ENCODE measurements at places on chromosomes 3 and 15.
A peak's percentile ranks its signal among the peaks of the same experiment; 100 is the strongest.

DNA sequence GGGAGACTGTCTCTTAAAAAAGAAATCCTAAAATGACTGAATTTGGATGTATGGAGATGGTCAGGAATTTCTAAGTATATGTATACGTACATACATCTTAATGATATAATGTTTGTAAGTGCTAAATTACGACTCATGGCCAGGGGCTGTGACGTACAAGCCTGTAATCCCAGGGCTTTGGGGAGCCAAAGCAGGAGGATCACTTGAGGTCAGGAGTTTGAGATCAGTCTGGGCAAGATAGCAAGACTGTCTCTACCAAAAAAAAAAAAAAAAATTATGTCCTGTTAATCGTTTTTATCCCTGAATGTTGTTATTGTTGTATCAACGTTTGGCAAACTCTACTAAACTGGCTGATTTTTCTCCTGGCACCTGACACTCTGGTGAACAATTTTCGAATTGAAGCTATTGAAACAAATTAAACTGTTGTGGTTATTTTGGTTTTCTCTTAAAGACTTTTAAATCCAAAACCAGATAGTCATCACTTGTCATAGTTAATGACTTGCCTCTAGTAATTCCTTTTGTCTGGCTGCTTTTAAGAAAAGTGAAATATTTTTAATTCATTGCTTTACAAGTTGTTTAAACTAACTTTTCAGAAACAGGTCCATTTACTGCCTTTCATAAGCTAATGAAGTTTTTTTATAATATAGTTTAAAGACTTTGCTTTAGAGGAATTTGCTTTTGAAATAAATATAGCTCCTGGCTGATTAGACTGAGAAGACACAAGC lies 7.0 kb downstream of the MORF4L1 start:
- no peak for DNase-seq

DNA sequence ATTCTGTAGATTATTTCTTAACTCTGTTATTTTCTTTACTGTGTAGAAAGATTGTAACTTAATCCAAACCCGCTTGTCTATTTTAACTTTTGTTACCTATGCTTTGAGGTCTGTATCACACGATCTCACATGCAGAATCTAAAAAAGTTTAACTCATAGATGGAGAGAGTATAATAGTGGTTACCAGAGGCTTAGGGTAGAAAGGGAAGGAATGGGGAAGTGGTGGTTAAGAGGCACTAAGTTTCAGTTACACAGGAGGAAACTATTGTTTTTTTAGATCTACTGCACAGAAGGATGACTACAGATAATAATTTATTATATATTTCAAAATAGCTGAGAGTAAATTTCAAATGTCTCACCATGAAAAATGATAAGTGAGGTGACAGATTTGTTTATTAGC lies 515.2 kb downstream of the RSL24D1 start:
- DNase-seq: no peak

DNA sequence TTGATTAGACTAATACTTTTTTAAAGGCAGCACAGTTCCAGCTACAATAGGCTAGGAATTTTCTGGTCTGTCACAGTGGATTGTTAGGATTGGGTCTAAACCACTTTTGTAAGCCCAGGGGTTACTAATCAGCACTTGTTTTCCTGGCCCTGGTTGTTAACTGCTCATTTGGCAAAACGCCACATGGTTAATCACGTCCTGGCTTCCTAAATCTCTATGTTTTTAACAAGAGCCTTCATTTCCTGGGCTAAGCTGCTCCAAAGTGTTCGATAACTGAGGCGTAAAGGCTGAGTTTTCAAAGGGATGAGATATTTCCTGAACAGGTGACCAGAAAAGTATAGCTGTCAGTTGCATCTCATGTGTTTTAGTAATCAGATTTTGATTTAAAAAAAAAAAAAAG lies 38.9 kb upstream of the CLRN1 start:
- no peak for DNase-seq

- no peak for DNase-seq
Measured at GRCh38 chr15:60525341-60526039, 46.5 kb upstream of the ICE2 start.

- no peak for DNase-seq
Measured at GRCh38 chr15:39781967-39782302, 706 bp downstream of the FSIP1 start.

- peak; percentile 31 for DNase-seq
Measured at GRCh38 chr15:40047415-40048210, 8.6 kb upstream of the SRP14 start.

GRCh38 chr15:85625166-85625830 lies 169.4 kb downstream of the KLHL25 start:
- DNase-seq: no peak

DNA sequence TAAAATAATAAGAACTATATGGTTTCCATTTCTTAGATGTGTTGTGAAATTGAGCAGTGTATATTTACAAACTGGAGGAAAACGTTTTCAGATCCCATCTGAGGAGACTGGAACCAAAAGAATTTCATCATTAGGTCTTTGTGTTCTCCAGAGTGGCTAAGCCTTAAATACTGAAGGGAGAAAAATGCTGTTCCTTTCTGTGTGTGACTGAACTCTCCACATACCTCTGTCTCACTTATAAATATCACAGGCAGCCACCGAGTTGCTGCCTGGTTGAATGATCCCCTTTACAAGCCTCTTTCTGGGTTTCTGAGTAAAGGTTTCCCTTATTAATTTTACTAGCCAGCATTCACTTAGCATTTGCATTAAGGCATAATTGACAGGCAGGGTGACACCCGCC lies 913.9 kb upstream of the NR2F2 start:
- DNase-seq: no peak

DNA sequence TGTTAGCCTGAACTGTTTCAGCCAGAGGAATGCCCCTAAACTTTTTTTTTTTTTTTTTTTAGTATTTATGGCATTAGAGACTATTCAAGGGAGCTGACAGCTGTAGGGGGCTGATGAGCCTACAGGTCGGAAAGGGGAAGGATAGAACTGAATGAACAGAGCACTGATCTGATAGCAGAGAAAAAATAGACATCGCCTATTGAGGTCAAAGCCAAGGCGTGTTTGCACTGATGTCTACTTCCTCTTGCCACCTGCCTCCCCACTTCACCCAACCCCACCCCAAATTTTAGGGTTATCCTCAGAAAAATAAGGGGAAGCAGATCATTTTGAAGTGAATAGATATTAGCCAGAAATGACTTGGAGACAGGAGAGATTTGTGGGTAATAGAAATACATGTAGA lies 3.0 kb upstream of the ZMAT3 start:
- no peak for DNase-seq

DNA sequence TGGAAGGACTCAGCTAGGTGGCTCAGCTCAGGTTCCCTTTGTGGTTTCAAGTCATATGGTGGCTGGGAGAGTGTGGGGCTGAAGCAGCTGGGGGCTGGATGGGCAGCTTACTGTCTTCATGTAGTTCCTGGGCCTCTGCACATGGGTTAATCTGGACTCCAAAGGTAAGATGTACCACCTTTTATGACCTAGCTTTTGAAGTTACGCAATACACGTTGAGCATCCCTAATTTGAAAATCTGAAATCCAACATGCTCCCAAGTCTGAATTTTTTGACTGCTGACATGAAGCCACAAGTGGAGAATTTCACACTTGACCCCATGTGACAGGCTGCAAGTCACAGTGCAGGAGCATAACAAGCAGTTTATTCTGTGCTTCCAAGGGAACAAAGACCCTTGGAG lies 173.7 kb downstream of the KBTBD8 start:
- no peak for DNase-seq

- peak; percentile 19 for DNase-seq
Measured at GRCh38 chr3:114454551-114455251, 160.9 kb downstream of the TIGIT start.

DNA sequence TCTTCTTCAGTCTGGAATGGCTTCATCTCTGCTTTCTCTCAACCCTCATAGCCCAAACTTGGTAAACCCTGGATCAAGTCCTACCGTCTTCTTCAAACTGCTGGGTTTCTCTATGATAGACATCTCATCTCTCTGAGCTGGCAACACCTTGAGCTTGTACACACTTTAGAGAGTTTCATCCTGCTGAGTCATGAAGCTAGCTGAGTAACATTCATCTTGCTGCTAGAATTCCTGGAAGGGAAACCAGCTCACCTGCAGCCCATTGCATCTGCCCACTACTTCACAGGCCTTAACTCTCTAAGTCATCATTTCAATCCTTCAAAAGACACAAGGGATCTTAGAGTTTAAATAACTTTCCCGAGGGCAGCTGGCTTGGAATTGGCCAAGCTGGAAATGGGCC lies 175.5 kb upstream of the RORA start:
- DNase-seq: no peak

- DNase-seq: no peak
Measured at GRCh38 chr3:160948273-160948672, 156.9 kb downstream of the B3GALNT1 start.

DNA sequence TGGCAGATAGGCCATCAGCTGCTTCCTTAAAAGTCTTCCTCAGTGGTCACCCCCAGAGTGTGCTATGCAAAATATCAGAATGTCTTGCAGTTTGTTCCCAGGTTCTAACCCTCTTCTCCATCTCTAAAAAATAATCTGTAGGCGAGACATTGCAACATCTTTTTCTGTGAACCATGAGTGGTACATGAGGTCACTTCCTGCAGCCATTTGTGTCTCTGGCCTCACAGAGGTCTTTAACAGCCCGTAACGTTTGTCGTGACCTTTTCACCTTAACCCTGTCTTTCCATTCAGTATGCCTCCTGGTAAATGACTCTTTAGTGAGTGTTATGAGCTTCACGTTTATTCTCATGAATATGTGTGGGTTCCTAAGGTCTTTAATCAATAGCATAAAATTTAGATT lies 145.4 kb downstream of the KLHL25 start:
- DNase-seq: no peak

Measured in ACHN (cell line).